Spinal cord (tissue), 10 donors: ENCODE measurements at places on chromosomes 12 and 14.

- DNase-seq = no peak
Measured at GRCh38 chr12:121611306-121611705, 15.0 kb upstream of the ORAI1 start.

DNA sequence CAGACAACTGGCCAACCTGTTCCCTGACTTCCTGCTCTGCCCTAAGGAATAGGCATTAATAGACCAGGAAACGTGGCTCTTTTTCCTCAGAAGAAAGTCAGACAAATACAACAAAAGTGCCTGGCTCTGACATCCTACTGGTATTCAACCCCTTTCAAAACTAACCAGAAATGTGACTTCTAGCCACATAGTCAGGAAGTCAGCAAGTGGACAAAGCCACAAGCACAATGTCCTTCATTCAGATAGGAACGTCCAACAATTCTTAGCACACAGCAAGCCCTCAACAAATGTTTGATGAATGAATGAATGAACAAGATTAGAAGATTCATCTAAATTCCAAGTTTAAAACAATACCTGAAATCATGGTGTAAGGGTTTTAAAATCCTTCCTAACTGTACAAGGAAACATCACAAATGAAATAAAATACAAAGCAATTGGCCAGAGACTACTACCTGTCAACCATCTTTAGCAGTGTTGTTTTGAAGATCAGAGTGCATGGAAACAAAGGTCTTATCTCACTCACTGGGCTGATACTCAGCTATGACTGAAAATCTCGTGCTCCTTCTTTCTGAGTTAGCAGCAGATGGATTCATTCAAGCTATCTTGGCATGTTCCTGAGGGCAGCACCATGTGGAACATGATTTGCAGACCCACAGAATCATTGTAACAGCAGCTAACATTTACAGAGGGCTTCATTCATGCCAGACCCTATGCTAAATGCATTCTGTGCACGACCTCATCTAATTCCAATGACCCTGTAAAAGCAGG, 16.5 kb downstream of the APPL2 start:
- DNase-seq = no peak

DNA sequence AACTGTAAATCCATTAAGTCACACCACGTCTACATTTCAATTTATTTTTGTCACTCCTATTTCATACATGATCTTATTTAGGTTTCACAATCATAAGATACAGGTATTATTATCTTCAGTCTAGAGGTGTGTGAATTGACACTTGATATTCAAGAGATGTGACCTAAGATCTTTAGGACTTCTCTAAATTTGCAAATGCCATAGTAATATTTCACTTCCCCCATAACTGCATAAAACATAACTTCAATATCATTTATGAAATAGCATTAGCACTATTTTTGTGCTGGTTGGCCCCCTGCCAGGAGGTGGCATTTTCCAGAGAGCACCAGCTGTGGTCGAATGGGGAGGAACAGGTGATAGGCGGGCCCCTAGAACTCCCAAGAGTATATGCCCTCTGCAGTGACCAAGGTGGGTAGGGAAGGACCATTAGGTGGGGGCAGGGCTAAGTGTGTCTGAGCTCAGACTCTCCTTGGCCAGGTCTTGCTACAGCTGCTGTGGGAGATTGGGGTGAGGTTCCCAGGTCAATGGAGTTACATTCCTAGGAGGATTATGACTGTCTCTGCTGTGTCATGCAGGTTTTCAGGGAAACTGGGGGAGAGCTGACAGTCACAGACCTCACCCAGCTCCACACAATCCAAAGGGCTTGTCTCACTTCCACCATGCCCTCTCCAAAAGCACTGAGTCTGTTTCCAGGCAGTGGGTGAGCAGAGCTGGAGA, 49.2 kb upstream of the ERGIC2 start:
- DNase-seq = no peak

DNA sequence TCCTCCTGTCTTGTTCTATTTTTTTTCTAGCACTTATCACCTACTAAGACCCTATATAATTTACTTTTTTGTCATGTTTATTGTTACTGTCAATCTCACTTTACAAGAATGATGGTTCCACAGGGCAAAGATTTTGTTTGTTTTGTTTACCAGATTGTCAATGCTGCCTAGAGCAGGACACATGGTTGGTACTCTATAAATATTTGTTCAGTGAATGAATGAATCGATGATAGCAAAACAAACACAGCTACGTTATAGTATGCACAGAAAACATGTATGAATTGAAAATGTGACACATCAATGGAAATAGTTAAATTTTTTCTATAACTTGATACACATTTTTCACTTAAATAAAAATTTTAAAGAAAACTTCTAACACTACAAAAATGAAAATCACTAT, 67.1 kb upstream of the KRR1 start:
- DNase-seq = no peak

DNA sequence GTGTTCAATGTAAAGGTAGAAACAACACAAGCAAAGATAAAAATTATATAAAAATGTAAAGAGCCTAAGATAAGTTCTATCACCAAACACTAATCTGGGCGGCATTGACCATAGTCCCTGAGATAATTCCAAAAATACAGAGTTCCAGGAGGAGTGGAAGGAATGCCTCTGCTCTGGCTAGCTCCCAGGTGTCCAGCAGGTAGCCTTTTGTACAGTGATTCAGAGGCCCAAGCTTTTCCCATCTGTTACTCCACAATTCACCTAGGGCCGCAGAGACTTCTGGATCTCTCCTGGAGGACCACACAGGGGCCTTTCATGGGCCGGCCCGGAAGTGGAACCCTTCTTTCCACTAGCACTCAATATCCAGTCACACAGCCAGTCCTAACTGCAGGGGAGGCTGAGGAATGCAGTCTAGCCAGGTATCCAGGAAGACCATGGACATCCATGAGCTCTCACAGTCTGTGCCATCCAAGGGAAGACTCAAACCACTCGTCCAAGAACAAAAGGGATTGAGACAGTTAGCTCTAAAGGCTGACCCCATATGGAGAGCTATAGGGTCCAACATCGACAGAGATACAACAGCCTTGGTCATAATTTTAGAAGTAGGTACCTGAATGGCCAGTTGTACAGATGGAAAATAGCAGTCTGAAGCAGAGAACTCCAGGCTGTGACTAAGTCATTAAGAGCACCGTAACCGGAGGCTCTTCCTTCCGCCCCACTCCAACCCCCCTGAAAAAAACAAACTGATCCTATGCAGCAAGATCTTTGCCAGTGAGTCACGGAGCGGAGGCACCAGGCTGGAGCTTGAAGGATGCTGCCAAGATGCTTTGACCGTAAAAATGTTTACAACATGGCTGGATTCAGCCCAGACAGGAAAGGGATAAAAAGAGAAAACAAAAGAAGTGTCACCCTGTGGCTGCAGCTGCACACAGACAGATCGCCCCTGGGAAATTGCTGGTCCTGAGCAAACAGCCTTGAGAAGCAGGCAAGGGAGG, 204.8 kb downstream of the NUAK1 start:
- no peak for DNase-seq

- DNase-seq = no peak
Measured at GRCh38 chr12:59929110-59929509, 333.3 kb downstream of the SLC16A7 start.

GRCh38 chr12:12891881-12892355, 556 bp downstream of the GPRC5A start:
- DNase-seq = no peak

- DNase-seq = peak; percentile 93
Measured at GRCh38 chr12:131027264-131027663, 73.6 kb downstream of the ADGRD1 start.

DNA sequence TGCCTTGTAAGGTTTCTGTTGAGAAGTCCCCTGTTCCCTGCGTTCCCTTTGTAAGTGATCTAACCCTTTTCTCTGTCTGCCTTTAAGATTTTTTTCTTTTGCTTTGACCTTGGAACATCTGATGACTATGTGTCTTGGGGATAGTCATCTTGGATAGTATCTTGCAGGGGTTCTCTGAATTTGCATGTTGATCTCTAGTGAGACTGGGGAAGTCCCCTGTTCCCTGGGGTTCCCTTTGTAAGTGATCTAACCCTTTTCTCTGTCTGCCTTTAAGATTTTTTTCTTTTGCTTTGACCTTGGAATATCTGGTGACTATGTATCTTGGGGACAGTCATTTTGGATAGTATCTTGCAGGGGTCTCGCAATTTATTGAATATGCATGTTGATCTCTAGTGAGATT, 38.2 kb upstream of the TMX1 start:
- no peak for DNase-seq

GRCh38 chr12:94255006-94255405, 106.6 kb downstream of the PLXNC1 start:
- DNase-seq = no peak

DNA sequence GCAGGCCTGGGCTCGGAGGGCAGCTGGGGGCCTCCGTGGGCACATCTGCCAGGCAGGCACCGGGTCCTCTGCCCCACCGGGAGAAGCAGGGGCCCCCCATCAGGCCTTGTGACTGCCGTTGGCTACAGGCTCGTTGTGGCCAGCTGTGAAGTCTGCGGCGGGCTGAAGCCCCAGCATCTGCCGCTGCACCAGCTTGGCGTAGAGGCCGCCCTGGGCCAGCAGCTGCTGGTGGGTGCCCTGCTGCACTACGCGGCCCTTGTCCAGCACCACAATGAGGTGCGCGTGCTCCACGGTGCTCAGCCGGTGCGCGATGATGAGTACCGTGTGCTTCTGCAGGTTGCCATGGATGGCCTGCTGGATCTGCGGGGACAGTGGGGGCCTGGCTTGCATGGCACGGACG, 33.9 kb upstream of the VPS37B start:
- DNase-seq = no peak

GRCh38 chr14:74979442-74980397, 23.0 kb upstream of the EIF2B2 start:
- peak; percentile 50 for DNase-seq

- DNase-seq = no peak
Measured at GRCh38 chr12:32155961-32156529, 49.4 kb downstream of the BICD1 start.

DNA sequence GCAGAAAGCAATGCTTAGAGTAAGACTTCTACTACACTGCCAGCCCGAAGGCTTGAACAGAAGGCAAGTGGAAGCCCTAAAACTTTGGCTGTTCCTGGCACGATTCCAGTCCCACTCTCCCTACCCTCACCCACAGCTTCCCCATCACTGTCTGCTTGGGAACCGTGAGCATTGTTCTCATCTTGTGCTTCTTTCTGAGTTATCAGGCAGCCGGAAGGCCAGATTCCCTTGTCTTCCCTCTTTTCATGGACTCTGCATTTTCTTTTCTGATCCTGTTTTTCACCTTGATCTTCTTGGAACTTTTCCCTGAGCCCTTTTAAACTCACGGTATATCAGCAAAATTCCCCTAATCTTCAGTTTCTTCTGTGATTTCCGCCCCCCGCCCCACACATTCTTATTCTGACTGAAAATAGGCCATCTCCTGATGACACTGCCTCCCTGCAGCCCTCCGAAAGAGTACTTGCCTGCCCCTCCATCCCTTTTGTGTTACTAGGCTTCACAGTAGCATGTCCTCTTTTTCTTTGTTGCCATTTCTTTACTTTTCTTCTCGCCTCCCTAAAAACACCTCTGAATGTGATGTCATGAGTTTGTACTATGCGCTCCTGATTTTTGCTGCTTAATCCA, 29.9 kb downstream of the RCOR1 start:
- no peak for DNase-seq

GRCh38 chr12:4025181-4026019, 152.2 kb upstream of the PARP11 start:
- DNase-seq = peak; percentile 40

DNA sequence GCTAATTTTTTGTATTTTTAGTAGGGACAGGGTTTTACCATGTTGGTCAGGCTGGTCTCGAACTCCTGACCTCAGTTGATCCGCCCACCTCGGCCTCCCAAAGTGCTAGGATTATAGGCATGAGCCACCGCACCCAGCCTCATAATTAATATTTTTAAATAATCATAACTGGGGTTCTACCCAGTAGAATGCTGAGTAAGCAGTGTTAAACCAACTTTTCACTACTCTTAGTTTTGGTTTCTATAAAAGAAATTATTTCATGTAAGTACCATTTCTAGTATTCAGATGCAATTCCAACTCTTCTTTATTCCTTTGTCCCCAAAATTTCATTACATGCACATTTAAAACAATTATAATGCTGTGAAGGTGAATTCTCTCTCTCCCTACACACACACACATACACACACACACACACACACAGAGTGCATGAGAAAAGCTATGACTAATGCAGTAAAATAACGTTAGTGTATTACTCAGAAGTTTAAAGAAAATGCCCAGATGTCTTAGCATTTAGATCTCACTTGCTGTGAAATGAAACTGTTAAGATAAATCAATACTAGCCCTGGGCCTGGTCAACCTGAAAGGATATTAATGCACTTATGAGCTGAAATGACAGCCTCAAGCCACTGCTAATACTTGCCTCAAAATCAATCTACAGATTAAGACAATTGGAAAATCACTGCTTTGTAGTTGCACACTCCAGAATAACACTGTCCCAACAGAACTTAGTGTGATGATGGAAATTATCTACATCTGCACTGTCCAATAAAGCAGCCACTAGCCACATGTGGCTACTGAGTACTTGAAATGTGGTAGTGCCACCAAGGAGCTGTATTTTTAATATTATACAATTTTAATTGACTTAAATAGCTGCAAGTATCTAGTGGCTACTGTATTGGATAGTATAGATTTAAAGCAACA, 36.0 kb downstream of the PTPN21 start:
- DNase-seq = no peak

- no peak for DNase-seq
Measured at GRCh38 chr12:102542816-102543440, 62.6 kb upstream of the IGF1 start.

DNA sequence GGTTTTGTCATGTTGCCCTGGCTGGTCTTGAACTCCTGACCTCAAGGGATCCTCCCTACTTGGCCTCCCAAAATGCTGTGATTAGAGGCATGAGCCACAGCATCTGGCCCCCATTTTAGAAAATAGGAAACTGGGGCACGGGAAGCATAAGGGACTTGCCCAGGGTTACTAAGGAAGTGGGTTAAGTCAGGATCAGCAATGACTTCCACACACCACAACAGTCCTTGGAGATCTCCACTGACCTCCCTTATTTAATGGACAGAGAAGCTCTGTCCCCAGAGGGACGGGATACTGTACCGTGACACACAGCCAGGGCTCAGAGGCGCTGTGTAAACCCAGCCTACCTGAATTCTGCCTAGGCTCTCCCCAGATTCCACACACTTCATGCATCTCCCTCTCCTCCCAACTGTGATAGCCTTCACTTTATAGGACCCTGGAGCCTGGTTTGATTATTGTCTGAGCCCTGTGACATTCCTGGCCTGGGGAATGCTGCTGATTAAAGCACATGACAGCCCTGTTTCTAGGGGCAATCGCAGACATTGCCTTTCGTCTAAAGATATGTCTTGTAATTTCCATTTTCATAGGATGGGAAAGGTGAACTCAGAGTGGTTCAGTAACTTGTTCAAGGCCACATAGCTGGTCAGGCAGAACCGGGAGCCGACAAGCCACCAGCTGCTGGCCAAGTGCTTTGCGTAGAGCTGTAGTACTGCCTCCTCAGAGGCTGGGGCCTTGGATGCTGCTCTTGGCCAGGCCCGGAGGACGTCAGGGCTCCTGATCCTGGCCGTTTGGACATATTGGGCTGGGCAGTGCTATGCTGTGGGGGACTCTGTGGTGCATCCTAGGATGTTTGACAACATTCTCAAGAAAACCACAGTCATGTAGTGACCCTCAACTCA, 20.8 kb downstream of the SERPINA1 start:
- DNase-seq = no peak

GRCh38 chr12:51449580-51450246, 25.1 kb downstream of the SLC4A8 start:
- DNase-seq = no peak

GRCh38 chr12:75577812-75578211, 66.4 kb upstream of the KRR1 start:
- DNase-seq = no peak

- peak; percentile 57 for DNase-seq
Measured at GRCh38 chr12:89238593-89238992, 113.7 kb downstream of the DUSP6 start.
